Substantia nigra (tissue), 51 donors: ENCODE measurements at places on chromosomes 7 and 10.

DNA sequence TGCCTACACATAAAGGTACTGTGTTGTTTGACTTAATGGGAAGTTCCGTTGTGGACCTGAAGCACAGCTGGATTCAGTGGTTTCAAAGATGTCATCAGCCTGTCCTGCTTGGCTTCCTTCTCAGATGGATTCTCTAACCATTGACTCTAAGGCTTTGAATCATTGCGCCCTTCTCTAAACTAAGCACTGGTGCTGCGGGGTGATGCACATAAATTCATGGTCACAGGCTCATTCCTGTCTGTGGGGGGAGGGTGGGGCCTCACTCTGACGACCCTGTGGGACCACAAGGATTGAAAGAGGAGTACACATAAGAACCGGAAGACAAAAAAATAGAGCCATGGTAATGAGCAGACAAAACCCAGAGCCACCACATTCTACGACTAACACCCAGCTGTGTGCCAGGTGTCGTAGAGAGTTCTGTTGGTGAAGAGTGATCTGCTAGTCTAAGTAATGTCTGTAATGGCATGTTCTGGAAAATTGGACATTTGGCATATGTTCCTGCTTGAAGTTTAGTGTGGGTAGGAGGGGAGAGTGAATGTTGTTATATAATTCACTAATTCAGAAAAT lies 97.3 kb upstream of the YAE1 start:
- no peak for DNase-seq

DNA sequence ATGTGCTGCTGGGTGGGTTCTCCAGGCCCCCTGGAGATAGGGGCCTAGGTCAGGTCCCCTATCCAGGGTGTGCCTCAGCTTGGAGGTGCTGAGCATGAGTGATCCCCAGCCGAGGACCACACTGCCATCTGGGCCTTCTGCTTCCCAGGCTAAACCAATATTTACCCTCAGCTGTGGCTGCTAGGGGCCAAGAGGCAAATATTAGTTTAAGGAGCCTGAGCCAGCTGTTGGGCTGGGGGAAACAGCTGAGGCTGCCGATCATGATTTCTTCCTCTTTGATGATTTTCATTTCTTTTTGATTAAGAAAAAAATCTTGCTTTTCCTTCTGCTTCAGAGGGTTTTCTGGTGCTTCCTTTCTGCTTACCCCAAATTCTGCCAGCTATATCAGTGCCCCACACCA lies 83.4 kb downstream of the NEURL1 start:
- DNase-seq: no peak

DNA sequence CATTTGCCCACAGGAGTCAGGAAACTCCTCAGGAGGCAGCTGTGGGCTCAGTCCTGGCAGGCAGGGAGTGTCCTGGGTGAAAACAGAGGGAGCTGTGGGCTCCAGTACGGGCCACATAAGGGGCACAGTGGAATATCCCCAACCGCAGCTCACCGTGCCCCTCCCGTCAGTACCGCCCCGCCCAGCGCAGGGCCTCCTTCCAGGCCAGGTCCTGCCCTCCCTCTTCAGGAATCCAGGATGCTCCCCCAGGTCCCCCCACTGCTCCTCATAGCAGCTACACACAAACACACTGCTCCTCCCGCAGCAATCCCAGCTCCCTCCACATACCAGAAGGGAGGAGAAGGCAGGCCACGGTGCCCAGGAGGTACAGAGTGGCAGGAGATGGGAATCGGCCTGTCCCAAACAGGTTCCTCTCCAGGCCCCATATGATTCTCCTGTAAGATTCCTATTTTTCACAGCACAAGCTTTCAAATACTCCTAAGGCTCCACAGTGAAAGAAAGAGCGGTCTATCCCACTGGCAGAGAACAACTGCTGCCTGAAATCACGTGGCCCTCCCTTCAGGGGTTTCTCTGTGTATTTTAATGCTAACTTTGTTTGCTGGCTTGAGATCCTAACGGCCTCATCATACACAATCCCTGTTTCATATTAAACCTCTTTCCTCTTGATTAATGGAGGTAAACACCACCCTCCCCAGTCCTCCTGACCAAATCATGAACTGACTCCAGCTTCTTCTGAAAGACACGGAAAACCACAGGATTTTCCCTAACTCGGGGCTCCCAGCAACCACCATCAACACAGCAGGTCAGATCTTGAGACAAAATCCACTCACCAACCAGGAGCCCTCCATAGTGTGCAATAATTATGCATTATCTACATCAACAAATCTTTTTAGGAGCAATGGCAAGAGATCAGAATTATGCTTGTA lies 178.7 kb downstream of the TNS3 start:
- no peak for DNase-seq

DNA sequence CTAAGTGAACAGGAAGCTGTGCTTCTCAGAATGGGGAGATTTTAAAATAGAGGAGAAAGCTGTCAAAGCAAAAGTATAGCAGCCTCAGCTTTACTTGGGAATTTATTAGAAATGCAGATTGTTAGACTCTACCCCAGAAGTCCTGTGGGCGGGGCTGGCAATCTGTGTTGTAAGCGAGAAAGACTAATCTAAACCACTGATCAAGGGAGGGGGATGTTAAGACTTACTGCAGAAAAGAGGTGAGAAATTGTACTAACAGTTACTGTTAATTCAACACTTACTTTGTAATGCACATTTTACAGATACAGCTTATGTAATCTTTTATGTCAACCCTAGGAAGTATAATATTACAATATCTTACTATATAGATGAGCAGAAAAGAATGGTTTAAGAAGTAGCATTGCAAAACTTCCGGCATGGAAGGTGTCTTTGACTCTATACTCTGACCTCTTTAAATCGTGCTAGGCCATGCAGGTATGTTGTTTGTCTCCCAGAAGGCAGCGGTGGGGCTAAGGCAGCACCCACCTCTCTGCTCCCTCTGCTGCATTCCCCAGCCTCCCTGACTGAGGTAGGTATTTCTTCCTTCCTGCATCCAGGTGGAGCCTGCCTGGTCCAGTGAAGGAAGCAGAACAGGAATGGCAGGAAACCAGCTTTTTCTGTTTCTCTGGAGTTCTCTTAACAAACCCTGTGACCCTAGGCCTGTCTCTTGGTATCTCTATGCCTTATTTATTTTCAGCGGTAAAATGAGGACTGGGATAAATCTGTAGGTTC lies 462.2 kb downstream of the AUTS2 start:
- DNase-seq: no peak

DNA sequence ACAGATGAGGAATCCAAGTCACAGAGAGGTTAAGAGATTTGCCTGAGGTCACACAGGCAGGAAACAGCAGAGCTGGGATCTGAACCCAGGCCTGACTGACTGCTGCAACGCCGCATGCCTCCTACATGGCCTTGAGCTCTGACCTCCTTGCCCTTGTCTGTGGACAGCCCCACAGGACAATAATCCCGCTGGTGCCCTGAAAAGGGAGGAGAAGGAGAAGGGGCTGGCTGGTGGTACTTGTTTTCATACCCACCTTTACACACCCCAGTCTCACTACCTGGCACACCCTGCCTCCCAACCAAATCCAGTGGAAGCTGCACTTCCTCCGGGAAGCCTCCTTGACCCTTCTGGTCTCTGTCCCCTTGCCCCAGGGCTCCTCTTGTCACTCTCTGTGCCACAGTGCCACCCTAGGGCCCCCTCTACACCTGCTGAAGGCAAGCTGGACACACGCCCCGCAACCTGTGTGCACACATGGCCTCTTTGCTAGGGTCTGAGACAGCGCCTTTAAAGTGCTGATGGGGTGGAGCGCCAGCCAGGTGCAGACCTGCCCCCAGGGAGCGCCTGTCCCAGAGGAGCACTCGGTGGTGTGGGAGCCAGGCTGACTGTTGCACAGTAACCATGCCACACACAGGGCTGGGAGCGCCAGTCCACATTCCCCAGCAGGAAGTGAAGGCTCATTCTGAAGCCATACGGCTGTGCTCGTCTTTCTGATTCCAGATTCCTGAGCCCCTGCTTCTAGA lies 38.6 kb downstream of the ZCCHC24 start:
- no peak for DNase-seq

DNA sequence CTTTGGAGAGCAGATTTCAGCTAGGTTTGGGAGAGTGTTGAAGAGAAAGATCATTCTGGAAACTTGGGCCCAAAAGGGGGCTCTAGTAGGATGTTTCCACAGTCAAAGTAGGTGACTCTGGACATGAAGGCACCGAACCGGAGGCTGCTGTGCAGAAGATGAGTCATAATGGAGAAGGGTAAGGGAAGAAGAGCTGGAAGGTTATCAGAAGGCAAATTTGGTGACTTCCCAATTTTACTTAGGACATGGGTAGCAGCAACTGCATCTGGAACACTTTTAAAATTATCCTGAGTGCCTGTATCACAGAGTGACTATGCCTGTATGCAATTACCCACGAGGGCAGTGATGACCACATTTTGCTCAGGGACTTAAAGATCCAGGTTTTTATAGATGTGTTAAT lies 38.8 kb downstream of the PIK3AP1 start:
- no peak for DNase-seq

- no peak for DNase-seq
Measured at GRCh38 chr10:103648251-103648635, 154.7 kb downstream of the NEURL1 start.

GRCh38 chr10:11175823-11176243 lies 158.2 kb downstream of the CELF2 start:
- no peak for DNase-seq

- no peak for DNase-seq
Measured at GRCh38 chr7:143518521-143518920, 40.8 kb downstream of the TAS2R41 start.

DNA sequence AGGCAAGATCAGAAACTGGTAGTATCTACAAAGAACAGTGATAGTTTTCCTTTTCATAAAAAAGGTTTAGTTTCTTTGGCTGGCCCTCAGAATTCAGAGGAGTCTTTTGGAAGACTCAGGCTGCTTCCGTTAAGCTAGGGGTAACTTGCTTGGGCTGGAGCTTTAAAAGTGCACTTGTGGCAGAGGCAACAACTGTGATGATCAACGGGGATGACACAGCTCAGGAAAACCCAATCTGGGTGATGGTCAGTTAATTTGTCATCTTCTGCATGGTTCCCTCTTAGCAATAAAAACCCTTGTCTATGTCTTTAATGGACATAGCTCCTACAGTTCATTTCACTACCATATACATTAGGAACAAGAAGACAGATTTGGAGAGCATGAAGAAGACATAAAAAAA lies 46.7 kb downstream of the SGMS1 start:
- no peak for DNase-seq

- no peak for DNase-seq
Measured at GRCh38 chr10:63462442-63462841, 3.3 kb downstream of the JMJD1C start.

GRCh38 chr10:26227786-26228185 lies 11.2 kb downstream of the GAD2 start:
- DNase-seq: no peak

DNA sequence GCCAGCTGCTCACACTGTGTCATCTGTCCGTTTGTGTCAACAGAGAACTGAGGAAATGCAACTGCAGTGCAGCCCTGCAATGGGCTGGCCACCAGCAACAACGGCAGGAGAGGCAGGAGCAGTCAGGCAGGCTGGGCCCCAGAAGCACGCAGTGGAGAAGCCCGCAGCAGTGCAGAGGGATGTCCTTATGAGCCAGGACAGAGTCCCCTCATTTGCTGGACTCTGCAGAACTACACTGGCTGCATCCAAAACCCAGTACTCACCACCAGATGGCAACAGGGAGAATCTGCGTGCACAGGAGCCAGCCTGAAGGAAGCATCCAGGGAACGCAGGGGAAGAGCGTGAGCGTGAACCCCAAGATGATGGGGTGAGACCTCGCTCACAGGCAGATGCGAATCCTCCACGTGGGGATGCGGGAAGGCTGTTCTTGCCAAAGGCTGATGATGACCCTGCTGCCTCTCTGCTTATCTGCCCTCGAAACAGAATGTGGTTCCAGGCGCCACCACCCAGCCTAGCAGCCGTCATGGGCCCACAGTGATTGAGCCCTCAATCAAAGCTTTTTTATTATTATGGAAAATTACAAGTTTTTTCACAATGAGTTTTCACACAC lies 232.1 kb downstream of the PTPRN2 start:
- DNase-seq: no peak

- no peak for DNase-seq
Measured at GRCh38 chr10:25982107-25982506, 48.1 kb downstream of the MYO3A start.

GRCh38 chr10:98150544-98150943 lies 16.1 kb downstream of the R3HCC1L start:
- DNase-seq: no peak

GRCh38 chr7:4338556-4338955 lies 343.5 kb upstream of the FOXK1 start:
- no peak for DNase-seq

DNA sequence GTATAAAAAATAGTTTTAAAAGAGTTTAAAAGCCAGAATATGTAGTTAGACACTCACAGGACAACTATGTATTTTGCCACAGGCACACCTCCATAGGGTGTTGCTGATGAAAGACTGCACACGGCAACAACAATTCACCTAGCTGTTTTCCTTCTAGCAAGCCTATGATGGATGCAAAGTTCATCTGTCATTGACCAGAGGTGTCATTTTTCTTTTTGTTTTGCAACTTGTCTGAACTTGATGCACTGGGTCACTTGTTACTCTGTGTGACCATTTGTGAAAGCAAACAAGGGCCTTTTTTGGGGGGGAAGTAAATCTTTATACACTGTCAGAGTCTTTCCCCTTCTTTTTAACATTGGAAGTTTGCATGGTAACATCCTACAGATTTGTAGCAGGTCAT lies 258.0 kb upstream of the SEMA3A start:
- no peak for DNase-seq

DNA sequence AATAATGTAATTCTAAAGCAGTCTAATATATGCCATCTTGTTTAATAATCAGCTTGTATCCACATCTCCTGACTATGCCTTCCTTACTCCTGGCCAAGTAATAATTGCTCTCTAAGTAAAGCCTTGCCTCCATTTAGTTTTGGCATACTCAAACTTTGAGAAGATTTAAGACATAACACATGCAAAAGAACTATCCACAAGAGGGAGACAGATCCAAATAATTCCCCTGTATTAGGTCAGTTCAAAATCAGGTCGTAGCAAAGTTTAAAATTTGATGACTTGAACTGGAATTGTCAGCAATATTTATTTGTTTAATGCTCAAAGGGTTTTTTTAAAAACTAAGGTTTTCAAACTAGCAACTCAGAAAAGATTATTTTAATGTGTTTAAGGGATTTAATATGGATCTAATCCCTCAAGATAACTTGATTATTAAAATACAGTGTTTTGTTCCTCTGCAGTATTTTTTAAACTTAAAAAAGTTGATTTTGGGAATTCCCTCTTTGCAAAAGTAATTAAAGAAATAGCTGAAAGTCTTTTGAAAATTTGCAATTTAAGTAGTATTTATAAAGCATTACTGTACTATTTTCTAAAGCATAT lies 95.3 kb downstream of the HDAC9 start:
- DNase-seq: no peak

GRCh38 chr10:19826712-19827111 lies 10.5 kb downstream of the PLXDC2 start:
- no peak for DNase-seq

DNA sequence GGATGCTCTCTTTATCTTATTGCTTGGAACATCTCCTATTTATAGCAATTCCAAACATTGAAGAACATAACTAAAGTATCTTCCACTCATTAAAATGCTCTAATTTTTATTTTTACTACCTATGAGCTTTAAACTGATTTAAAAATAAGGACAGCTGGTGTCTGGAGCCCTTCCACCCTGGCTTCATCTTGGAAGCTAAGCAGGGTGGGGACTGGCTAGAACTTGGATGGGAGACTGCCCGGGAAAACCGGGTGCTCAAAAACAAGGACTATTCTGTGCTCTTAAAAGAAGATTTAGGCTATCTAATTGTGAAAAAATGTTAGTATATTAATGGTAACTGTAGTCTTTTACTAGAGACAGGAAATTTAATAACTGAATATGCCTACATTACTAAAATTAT lies 69.2 kb downstream of the ARMC3 start:
- peak; percentile 9 for DNase-seq
